Astrocyte (in vitro differentiated cells and primary cell): ENCODE measurements at places on chromosomes 16 and 17. TPM values are rescaled to one million over a fixed set of nuclear protein-coding genes. Genes with fewer than 3 reads are reported as not detected.

Gene SULT1A2
- not detected in 2 replicates for total RNA-seq

Gene CMTM2
- not detected in 2 replicates for total RNA-seq

- DNase-seq: no peak
These were observed 16.7 kb downstream of the CCDC40 start for GRCh38 chr17:80053102-80053501.

- DNase-seq: no peak
These were observed 44.9 kb downstream of the MBTD1 start for GRCh38 chr17:51214920-51215319.

GRCh38 chr16:26644912-26645543 lies 421.7 kb upstream of the C16orf82 start:
- DNase-seq: no peak

DNA sequence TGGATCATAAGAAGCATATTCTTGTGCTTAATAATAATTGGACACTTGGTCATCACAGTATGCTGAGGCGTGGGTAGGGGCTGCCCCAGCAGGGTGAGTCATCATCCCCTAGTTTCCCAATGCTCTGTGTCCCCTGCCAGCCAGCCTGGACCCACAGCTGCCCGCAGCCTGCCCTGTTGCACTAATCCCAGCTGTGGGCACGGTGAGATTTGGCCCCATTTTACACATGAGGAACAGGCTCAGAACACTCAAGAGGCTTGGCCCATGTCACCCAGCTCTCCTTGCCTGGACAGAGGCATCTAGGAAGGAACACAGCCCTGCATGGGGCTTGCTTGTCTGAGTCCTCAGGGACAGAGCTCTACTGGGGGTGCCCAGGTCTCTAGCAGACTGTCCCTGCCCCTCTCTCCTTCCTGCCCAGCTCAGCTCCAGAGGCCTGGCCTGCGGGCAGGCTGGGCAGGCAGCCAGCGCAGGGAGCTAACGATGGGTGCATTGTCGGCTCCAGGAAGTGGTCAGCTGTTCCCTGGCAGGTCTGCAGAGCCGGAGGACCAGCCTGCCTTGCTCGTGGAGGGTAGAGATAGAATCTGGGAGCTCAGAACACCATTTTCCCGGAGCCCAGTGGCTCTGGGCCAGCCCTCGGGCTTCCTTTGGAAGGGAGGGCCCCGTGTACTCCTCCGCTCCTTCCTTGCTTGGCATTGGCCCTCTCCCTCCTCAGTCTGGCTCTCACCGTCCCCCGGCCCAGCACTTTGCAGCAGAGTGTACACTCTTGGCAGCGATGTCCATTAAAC lies 189.4 kb downstream of the RAB11FIP4 start:
- DNase-seq: peak; percentile 88
